SK-N-SH (cell line): ENCODE measurements at places on chromosomes 12 and 14.

GRCh38 chr12:8905546-8905945, 8.8 kb upstream of the PHC1 start:
- DNase-seq, result no peak
- no peaks in the 10 kb centered on the region; the same call in 1 of the 2 replicates for H3K27me3 ChIP-seq
- no peak overlapping the region for H3K27ac ChIP-seq
- H3K4me1 ChIP-seq, result no peaks in the 10 kb centered on the region
- H3K36me3 ChIP-seq, result no peaks in the 10 kb centered on the region

- peak; percentile 89 for DNase-seq
- H3K36me3 ChIP-seq, result no peaks in the 10 kb centered on the region
- no peak overlapping the region for H3K27ac ChIP-seq
- no peak overlapping the region for H3K4me3 ChIP-seq
These were observed 110.1 kb upstream of the TMEM132D start for GRCh38 chr12:130013771-130014484.

DNA sequence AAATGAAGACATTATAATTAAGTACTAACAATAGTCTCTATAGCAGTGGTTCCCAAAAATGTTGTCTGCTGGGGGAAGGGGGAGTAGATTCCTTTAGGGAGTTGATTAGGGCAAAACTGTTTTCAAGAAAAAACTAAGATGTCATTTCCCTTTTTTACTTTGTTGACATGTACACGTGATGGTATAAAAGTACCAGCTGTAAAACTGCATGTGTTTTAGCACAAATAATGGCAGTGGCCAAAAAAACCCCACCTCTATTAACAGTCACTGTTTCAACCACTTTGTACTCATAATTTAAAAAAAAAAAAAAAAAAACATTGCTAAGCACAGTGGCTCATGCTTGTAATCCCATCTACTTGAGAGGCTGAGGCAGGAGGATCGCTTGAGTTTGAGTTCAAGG, 61.7 kb downstream of the PPP1R12A start:
- no peaks in the 10 kb centered on the region for H3K27me3 ChIP-seq
- H3K36me3 ChIP-seq, result peaks cover 48% of the 10 kb centered on the region
- no peak for DNase-seq
- peaks cover 10% of the 10 kb centered on the region; the same call in 1 of the 2 replicates for H3K4me1 ChIP-seq

GRCh38 chr14:51547701-51548100, 104.0 kb upstream of the FRMD6 start:
- H3K27me3 ChIP-seq, result no peaks in the 10 kb centered on the region
- no peak for DNase-seq
- peak overlapping the region; percentile 3; the same call in 1 of the 2 replicates for H3K4me3 ChIP-seq
- H3K36me3 ChIP-seq, result no peaks in the 10 kb centered on the region
- peaks cover 36% of the 10 kb centered on the region for H3K4me1 ChIP-seq
- peak overlapping the region; percentile 100 for H3K27ac ChIP-seq

GRCh38 chr14:91323671-91324605, 79.4 kb upstream of the GPR68 start:
- no peaks in the 10 kb centered on the region for H3K36me3 ChIP-seq
- no peaks in the 10 kb centered on the region for H3K27me3 ChIP-seq
- peak overlapping the region; percentile 53 for H3K27ac ChIP-seq
- DNase-seq, result peak; percentile 81
- no peaks in the 10 kb centered on the region for H3K4me1 ChIP-seq
- H3K4me3 ChIP-seq, result peak overlapping the region; percentile 50; the same call in 1 of the 2 replicates

GRCh38 chr14:33669111-33669510, 281.8 kb downstream of the EGLN3 start:
- no peaks in the 10 kb centered on the region; the same call in 1 of the 2 replicates for H3K4me1 ChIP-seq
- H3K4me3 ChIP-seq, result no peak overlapping the region
- no peak overlapping the region for H3K27ac ChIP-seq

DNA sequence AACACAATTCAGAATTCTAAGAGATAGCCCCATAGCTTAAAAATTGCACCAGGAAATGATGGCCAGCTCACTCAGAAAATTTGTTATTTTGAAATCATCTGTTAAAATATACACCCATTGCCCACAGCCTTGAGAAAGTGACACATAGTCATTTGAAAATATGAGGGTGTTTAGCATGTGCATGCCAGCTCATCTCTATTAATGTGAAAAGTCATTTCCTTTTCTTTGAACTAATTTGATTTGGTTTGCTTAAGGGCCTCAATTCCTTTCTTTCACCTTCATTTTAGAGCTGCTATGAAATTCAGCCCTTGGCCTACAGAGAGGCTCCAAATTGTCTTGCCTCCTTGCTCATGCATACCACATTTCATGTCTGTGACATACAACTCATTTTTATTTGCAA, 241.4 kb downstream of the PHLDA1 start:
- DNase-seq, result no peak
- H3K27ac ChIP-seq, result no peak overlapping the region
- no peaks in the 10 kb centered on the region for H3K4me1 ChIP-seq
- H3K36me3 ChIP-seq, result no peaks in the 10 kb centered on the region
- no peaks in the 10 kb centered on the region for H3K27me3 ChIP-seq
- no peak overlapping the region for H3K4me3 ChIP-seq

DNA sequence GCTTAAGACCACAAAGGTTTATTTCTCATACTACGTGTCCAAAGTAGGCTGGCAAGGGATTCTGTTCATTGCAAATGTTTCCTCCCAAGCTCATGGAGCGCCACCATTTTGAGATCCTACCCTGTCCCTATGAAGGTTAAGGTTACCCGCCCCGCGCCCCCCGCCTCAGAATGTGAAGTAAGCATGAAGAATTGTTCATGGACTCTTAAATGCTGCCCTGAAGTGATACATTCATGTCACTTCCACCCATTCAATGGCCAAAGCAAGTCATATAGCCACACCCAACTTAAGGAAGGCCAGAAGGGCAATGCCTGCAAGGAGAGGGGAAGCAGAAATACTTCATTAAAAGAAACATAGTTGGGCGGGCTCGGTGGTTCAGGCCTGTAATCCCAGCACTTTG, 4.2 kb downstream of the TMEM253 start:
- H3K4me1 ChIP-seq, result peaks cover 10% of the 10 kb centered on the region
- no peak for DNase-seq
- H3K4me3 ChIP-seq, result no peak overlapping the region
- no peaks in the 10 kb centered on the region for H3K27me3 ChIP-seq
